ENCODE measurements at places on chromosomes 16 and 17.

DNA sequence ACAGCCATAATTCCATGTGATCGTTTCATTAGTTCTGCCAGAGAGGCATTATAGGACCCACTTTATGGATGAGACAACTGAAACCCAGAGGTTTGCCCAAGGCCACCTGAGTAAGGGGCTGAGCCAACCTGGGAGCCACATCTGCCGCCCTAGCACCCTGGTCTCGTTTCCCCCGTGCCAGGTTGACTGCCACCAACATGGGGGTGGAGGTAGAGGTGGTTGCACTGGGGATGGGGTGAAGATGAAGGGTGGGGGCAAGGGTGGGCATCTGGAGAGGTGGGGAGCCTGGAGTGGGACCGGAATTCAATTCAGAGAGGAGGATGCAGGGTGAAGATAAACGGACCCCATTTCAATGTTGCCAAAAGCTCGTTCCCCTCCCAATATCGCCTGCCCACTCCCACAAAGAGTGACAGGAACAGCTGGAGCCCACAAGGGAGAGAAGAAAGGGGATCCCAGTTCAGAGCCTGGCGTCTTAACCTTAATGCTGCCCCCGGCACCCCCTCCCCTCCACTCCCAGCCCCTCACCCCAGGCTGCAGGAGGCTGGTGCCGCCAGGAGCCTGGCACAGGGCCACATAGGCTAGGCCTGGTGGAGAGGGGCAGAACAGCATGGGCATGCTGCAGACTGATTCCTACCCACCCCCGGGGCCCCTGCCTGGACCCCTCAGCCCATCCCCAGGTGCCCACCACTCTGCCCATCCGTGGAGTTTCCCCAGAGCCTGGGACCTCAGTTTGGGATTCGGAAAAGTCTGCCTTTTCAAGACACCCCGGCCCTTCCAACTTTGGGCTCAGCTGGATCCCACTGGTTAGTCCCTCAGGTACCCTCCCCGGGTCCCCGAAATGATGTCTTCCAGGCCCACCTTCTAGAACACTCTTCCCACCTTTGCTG, 29.6 kb downstream of the NGFR start:
- peak; percentile 77 for DNase-seq

- DNase-seq: no peak
Observed at GRCh38 chr17:15250135-15250860, 14.8 kb downstream of the PMP22 start.

- DNase-seq: peak; percentile 91
Observed at GRCh38 chr17:58268326-58268725, 12.4 kb downstream of the MPO start.

GRCh38 chr17:19369846-19370492, 7.4 kb upstream of the B9D1 start:
- DNase-seq: no peak

GRCh38 chr17:46061435-46061834, 62.4 kb downstream of the STH start:
- DNase-seq: no peak

- DNase-seq: no peak
Observed at GRCh38 chr16:58402796-58403195, 10.5 kb downstream of the GINS3 start.

DNA sequence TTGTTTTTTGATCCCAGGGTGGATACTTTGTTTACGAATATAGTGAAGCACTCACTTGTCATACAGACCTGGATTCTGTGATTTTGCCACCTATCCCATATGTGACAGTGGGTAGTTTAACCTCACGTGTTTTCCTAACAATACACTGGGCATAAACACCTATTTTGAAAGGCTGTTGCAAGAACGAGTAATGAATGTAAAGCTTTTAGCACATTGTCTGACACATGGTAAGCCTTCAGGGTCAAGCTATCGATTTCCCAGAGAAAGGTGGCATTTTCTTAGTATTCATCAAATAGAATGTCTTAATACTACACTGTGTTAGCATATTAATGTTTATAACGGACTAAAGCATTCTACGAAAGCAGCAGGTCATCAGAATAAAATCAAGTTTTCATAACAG, 1.9 kb downstream of the CHTF8 start:
- no peak for DNase-seq

DNA sequence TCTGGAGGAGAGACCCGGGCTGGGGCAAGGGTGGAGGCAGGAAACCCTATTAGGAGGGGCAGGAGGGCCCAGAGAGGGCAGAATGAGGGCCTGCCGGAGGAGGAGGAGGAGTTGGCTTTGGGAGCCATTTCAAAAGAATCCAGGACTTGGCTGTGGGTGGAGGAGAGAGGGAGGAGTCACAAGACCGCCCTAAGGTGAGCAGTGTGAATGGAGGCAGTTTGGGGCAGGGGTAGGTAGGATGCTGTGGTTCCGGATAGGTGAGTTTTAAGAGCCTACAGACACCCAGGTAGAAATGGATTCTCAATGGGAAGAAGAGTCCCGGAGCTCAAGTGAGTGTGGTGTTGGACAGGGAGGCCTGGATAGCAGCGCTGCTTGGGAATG, 80.3 kb downstream of the ARHGAP23 start:
- DNase-seq: no peak

DNA sequence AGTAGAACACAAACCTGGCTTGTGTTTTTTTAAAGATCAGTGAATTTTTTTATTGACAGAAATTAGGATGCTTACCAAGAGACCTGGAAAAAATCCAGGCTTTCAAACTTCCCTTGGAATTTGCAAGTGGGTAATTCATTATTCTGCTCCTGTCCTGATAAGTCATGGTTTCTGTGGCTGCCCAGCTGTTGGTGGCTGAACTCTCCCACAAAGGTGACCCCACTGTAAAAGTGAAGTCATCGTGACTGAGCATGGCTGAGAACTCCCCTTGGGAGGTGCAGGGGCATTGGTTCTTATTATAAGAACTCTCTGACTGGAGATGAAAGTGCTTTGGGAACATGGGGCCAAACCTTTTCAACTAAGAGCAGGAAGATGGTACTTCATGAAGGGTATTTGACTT, 46.6 kb upstream of the TANC2 start:
- DNase-seq: no peak

GRCh38 chr16:68524069-68524820, 14.8 kb upstream of the ZFP90 start:
- DNase-seq: no peak

DNA sequence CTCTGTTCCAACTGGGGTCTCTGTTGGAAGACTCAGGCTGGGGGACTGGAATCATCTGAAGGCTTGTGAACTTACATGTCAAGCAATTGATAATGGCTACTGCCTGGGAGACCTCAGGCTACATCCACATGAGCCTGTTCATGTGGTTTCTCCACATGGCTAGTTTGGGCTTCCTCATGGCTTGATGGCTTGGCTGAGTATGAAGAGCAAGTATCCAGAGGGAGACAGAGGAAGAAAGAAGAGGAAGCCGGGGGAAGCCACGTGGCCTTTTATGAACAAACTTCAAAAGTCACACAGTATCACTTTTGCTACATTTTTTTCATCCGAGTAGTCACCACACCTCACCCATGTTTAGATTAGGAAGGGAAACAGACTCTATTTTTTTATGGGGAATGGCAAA, 158.9 kb downstream of the TRIM37 start:
- DNase-seq: no peak

GRCh38 chr17:41544491-41544892, 16.4 kb upstream of the KRT19 start:
- DNase-seq: no peak

GRCh38 chr17:39804839-39805238, 59.3 kb downstream of the IKZF3 start:
- DNase-seq: no peak

DNA sequence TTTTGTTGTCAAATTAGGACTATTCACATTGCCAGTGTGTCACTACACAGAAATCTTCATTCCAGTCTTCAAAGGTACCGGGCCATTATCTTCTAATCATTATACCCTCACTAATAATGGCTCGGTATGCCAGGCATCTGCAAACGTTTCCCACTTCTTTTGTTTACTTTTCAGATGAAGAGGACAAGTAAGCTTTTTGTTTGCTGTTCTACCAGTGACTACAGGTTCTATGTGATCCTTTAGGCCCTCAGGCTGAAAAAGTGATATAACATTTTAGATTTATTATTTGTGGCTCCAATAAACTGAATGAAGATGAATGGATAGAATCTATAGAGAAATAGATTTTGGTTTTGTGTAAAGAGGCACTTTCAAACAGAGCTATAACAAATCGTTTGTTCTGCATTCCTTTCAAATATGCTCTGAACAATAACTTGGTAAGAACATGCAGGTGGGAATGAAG, 403 bp upstream of the KRTAP3-1 start:
- DNase-seq: no peak

GRCh38 chr16:80608946-80609345, 68.2 kb downstream of the DYNLRB2 start:
- no peak for DNase-seq

DNA sequence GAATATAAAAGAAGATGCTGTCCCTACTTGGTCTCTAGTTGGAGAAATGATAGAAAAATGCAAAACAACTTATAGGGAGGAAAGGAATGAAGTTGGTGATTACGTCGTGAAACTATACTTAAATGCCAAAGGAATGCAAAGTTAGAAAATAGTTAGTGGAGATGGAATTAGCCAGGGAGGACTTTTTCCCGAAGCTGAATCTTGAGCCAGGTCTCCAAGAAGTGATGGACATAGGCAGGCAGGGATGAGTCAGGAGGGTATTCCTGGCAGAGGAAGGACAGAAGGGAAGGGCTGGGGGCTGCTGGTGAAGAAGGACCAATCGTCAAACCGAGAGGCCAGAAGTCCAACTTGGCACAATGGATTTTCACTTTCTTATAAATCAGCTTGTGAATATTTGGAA, 1.8 kb downstream of the SNTB2 start:
- DNase-seq: no peak

- no peak for DNase-seq
Observed at GRCh38 chr17:17071531-17072360, 29.5 kb downstream of the MPRIP start.

Measured in vagina (tissue), 2 donors.